Naive thymus-derived CD4-positive, alpha-beta T cell (primary cell): ENCODE measurements at places on chromosomes 3 and 15. TPM values are rescaled to one million over a fixed set of nuclear protein-coding genes. Genes with fewer than 3 reads are reported as not detected.

GRCh38 chr3:25397150-25397549 is 30.9 kb upstream of the RARB start:
- no peak for DNase-seq
- no peak overlapping the region for H3K4me3 ChIP-seq
- no peaks in the 10 kb centered on the region for H3K36me3 ChIP-seq
- no peak overlapping the region for H3K27ac ChIP-seq

- DNase-seq = no peak
- H3K4me3 ChIP-seq = no peak overlapping the region
- no peaks in the 10 kb centered on the region for H3K36me3 ChIP-seq
These were observed 96.7 kb downstream of the ATP10A start for GRCh38 chr15:25766417-25766816.

DNA sequence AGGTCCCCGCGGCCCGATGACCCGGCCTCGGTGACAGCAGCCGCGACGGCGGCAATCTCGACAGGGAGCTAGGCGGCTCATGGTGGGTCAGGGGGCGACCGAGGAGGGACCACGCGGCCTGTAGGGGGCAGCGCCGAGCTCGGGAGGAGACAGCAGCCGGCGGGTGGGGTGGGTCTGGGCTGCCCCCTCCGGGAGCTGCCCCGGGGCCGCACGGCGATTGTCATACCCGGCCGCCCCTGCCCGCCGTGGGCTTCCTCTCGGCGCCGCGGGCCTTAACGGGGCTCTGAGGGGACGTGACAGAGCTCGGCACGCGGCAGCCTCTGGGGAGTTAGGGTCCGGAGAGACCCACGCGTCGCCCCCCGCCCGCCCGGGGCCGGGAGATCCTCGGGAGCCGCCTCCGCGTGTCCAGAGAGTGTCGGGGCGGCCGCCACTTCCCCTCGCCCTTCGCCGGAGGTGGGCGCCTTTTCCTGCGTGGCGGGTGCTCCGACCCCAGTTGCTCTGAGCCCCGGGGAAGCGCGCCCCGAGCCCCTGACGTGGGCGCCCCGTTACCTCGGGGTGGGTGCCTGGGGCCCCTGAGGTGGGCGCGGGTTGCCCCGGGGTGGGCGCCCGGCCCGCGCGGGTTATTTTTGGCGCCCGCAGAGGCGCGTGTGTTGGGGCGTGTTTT is 539 bp upstream of the PLCL2 start:
- peaks cover 11% of the 10 kb centered on the region for H3K36me3 ChIP-seq
- peak; percentile 44 for DNase-seq
- no peaks in the 10 kb centered on the region for H3K27me3 ChIP-seq
- peak overlapping the region; percentile 78 for H3K27ac ChIP-seq
- H3K4me1 ChIP-seq = peaks cover 12% of the 10 kb centered on the region
- H3K4me3 ChIP-seq = peak overlapping the region; percentile 46

The C3orf85 gene
- not detected for total RNA-seq

The NPAP1 gene
- total RNA-seq = not detected

GRCh38 chr3:46517784-46518181 is 20.0 kb downstream of the RTP3 start:
- no peak overlapping the region for H3K4me3 ChIP-seq
- H3K4me1 ChIP-seq = no peaks in the 10 kb centered on the region
- no peaks in the 10 kb centered on the region for H3K36me3 ChIP-seq
- no peaks in the 10 kb centered on the region for H3K27me3 ChIP-seq
- DNase-seq = no peak
